ENCODE measurements at places on chromosomes 7 and 10.

- DNase-seq, result no peak
Observed at GRCh38 chr10:8416760-8417159, 362.3 kb downstream of the GATA3 start.

DNA sequence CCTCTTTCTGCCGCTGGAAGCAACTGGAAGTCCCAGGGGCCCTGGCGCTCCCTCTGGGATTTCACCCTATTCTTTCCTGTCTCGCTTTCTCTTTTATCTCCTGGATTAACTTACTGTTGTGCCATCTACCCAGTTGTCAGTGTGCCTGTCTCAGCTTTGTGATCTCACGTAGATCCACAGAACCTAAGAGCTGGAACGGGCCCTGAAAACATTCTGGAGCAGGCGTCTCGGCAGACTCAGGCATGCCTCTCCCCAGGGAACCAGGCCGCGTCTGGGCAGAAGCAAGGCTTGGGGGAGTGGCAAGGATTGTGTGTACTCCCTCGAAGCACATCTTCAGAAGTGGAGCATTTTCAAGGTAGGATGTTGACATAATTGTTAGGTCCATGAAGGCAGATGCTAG lies 87.2 kb downstream of the KCNMA1 start:
- DNase-seq, result no peak

DNA sequence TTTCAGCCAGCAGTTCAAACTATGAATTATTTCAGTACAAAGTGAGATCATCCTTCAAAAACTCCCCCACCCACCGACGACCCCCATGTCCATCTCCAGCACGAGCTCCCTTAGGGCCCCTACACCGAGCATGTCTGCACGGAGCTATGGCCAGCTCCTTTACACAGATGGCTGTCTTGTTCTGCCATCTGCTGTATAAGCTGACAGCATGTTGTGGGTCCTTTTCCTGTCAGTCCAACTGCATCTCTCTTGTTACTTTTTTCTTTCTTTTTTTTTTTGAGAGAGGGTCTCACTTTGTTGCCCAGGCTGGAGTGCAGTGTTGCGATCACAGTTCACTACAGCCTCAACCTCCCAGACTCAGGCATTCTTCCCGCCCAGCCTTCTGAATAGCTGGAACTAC lies 21.6 kb downstream of the NPC1L1 start:
- DNase-seq, result no peak

- DNase-seq, result no peak
Observed at GRCh38 chr7:115127399-115128021, 205.6 kb downstream of the MDFIC start.

DNA sequence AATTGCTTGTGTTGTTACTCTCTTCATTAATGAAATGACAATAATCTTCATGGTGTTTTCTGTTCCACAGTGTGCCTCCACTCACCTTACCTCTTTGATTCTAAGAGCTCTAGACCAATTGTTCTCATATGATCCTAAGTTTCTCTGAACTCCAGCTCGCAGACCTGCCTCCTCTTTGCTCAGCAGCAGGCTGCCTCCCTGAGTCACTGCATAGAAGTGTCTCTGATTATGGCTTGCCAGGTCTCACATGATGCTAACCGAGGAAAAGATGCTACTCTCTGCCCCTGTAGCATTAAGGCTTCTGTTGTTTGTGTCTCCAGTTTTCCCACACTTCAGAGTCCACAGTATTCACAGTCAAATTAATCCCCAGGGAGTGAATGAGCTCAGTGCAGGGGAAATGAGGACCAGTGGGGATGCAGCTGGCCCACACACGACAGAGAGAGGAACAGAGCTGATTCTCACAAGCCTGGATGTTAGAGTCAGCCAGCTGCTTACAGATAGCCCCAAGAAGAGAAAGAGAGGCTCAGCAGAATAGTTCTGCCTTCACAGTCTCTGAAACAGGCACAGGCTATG lies 145.9 kb upstream of the EGR2 start:
- peak; percentile 6 for DNase-seq

- no peak for DNase-seq
Observed at GRCh38 chr7:11592699-11593098, 239.3 kb downstream of the THSD7A start.

- no peak for DNase-seq
Observed at GRCh38 chr10:51789903-51790302, 90.5 kb upstream of the CSTF2T start.

Data from EL (cell line).